Stimulated activated CD8-positive, alpha-beta memory T cell treated with anti-CD3 and anti-CD28 coated beads, Interleukin-4, amount 100 ng/mL, for 48 hours (primary cell): ENCODE measurements at places on chromosomes 1 and 21.

DNA sequence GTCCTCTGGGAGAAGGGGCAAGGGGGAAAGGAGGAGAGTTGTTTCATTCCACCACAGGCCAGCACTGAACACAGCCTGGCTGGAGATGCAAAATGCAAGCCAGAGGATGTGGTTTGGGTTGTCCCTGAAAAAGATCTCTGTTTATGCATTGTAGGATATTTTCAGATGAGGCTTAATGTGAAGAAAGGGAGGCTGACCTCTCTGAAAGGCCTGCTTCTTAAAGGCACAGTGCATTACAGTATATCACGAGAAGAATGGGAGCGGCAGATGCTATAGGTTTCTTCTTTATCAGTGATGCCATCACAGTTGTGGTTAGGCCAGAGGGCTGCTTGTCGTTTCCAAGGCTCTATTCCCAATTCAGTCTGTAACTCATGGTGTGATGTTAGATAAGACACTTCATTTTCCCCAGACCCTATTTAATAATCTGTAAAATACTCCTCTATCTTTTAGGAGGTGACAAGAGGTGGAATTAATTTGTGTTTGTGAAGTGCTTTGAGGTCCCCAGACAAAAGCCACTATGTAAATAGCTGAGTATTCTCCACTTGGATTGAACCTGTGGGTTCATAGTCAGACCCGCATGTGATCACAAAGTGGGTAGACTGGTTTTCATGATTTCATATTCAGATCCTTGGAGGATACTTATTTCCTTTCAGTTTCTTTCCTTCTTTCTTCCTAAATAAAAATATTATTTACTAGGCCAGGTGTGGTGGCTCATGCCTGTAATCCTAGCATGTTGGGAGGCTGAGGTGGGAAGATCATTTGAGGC, 76.5 kb upstream of the WDR26 start:
- no peak for DNase-seq

DNA sequence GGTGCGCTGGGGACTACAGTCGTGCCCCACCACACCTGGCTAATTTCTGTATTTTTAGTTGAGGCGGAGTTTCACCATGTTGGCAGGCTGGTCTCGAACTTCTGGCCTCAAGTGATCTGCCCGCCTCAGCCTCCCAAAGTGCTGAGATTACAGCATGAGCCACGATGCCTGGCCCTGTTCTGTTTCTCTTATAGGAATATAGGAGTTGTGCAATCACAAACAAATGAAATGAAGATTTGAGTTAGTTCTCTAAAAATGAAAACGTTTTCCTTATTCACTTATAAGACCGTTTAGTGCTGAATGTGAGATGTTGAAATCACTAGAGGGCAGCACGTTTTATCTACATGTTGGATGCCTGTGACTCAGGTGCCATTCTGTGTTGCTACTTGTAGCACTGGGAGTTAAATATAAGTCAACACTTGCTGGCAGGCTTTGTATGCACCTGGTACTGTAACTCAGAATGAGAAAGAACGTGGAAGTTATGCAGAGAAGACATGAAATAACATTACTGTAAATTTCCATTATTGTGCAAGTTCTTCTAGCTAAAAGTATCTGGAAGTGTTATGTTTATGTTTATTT, 45.8 kb downstream of the MIGA1 start:
- no peak for DNase-seq

DNA sequence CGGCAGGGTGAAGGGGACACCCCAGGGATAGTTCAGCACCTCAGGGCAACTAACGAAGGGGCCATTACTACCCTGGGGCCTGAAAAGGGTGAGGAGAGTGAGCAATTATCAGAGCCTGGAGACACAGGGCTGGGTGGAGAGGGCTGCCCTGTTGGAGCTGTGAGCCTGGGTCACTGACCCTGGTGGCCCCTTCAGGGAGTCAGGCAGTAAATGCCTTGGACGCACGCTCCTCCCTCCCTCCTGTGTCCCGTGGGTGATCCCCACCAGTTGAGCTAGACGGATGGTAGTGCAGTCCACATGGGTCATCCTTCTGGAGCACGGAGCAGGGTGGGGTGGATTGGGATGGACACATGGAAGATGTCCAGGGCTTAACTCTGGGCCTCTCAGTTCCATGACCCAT, 305.3 kb downstream of the PTPRU start:
- DNase-seq = no peak

DNA sequence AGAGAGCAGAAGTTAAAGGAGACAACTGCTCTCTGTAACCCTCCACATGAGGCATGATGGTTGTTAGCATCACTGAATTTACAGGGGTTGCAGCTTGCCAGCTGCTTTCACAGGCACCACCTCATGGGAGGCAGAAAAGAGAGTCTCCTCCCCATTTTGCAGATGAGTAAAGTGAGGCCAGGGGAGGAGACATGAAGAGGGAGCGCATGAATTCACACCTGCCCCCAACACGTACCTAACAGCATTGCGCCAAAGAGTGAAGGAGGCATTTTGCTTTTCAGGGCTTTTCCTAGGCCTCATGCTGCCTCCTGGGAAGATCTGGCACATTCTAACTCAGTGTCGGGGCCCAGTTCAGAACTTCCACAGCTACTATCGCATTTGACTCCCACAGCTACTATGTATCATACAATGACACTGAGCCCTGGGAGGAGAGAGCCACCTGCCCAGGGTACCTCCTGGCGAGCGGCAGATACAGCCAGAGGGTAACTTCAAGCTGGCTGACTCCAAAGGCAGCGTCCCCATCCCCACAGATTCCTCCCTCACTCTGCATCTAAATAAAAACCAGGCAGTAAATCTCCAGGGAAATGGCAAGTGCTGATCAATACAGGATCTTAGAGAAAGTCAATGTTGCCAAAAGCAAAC, 34.0 kb downstream of the GLIS1 start:
- no peak for DNase-seq

DNA sequence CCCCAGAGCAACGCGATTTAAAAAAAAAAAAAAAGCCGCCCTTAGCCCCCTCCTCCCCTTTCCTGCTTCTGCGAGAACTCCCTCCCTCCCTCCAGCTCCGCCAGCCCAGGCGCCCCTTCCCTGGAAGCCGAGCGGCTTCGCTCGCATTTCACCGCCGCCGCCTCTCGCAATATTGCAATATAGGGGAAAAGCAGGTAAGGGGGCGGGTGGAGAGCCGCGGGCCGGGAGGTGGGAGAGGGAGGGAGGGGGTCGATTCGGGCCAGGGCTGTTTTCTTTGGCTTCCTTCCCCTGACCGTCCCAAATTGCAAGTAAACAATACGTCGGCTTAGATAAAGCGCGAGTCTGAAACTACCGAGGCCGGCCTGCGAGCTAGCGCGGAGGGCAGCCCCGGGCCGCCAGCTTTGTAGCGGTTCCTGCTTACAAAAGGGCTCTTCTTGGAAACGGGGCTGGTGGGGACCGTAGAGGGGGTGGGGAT, 408 bp downstream of the LMO4 start:
- peak; percentile 65 for DNase-seq

GRCh38 chr1:167860231-167860923, 53.6 kb downstream of the ADCY10 start:
- DNase-seq = no peak

- DNase-seq = no peak
Observed at GRCh38 chr1:42133809-42134526, 19.2 kb upstream of the GUCA2B start.

- no peak for DNase-seq
Observed at GRCh38 chr1:90836345-90836679, 119.2 kb upstream of the BARHL2 start.

DNA sequence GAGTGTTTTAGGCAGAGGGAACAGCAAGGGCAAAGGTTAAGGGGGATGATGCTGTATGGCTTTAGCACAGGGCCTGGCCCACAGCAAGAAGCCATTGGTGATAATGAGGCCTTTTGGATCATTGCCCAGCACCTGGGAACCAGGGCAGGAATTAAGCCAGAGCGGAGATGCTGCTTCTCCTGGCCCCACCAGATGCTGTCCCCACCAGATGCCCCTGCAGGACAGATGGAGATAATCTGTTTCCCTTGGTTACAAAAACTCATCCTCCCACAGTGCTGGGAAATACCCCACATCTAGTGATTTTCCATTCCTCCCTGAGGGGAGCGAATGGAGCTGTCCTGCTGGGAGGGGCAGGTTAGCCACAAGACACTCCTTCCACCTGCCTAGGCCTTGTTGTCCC, 18.8 kb downstream of the OPRD1 start:
- no peak for DNase-seq

DNA sequence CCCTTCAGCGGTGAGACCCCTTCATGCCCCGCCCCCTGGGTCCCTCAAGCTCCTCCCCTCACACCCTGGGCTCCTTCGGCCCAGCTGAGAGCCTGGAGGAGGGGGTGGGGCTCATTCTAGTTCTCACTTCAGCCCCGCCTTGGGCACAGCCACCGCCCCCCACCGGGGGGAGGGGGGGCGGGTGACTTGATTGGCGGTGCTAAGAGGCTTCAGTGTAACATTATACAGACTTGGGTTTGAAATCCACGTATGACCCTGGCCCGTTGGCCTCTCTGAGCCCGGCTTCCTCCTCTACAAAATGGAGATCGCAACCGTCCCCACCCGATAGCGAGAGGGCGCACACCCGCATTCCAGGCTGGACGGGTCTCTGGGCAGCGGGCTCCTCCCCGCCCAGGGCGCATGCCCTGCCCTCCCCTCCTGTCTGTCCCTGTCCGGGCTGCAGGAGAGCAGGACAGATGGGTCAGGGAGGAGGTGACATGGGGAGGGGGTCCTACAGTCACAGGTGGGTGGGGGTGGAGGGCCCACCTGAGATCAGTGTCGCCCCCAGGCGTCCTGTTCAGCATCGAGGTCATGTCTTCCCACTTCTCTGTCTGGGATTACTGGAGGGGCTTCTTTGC, 5.1 kb downstream of the CLCNKB start:
- peak; percentile 71 for DNase-seq

GRCh38 chr1:27132624-27133023, 22.3 kb downstream of the SLC9A1 start:
- DNase-seq = no peak

GRCh38 chr21:38325731-38326420, 69.1 kb downstream of the KCNJ15 start:
- no peak for DNase-seq

- no peak for DNase-seq
Observed at GRCh38 chr21:40851749-40852148, 4.8 kb upstream of the DSCAM start.

DNA sequence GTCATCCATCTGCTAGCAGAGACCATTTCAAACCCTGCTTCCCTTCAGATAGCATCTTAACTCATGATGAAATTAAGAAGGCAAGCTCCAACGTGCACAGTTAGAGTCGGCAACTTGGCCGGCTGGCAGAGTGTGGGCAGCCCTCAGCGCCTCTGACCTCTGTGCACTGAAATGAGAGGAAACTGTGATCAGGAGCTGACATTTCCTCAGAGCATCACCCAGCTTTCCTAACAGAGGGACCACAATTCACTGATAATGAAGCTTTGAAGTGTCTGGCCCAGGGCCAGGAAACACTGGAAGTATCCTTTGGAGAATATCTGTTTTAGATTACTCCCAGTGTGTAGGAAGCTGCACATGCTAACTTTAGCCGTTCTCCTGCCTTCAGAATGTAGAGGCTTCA, 145.0 kb upstream of the ZC3H11B start:
- no peak for DNase-seq

DNA sequence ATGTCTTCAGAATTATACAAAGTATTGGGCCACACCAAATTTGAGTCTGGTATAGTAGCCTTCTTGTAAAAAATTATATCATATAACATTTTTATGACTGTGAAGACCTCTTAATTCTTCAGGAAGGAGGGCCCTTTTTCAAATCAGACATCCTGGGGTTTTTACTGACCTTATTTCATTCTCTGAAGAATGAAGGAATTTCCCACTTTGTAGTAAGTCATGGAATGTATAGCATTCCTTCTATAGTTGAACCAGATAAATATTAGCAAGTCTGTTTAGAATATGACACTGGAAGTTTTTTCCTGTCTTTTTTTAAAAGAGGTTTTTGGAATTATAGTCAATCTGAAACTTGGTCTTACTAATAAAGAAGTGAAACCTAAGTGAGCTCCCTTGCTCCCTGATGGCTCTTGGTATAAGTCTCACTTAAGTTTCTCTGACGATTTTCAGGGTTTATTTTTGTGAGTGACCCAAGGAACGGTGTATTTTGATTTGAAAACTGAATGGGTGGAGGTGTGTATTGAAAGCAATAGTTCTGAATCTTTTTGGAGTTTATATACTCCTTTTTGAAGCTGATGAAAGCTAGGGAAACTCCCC, 23.7 kb downstream of the SNX27 start:
- DNase-seq = no peak

- no peak for DNase-seq
Observed at GRCh38 chr21:38795475-38795874, 10.3 kb upstream of the ETS2 start.

GRCh38 chr1:154983776-154984466, 777 bp downstream of the FLAD1 start:
- no peak for DNase-seq

- DNase-seq = no peak
Observed at GRCh38 chr1:10057343-10057742, 24.6 kb downstream of the UBE4B start.

- no peak for DNase-seq
Observed at GRCh38 chr1:227131193-227131592, 187.1 kb downstream of the CDC42BPA start.

- DNase-seq = peak; percentile 35
Observed at GRCh38 chr1:231241750-231242149, 738 bp downstream of the GNPAT start.

GRCh38 chr1:245898581-245898980, 608.5 kb downstream of the SMYD3 start:
- no peak for DNase-seq

DNA sequence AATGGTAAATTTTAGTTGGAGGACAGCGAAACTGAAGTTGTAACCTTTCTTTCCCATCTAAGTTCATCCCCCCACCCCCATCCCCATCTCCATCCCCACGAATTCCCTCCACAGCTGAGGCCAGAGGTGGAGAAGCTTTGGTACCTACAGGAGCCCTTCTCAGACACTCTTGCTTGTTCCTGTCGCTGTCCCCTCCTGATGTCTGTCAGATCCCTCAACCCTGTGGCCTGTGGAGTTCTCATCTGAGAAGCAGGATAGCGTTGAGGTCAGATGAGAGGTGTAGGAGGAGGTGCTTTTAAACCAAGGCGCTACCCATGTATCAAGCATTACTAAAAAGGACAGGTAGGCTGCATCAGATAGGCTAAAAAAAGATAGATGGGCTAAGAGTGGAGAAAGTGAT, 769 bp downstream of the NTPCR start:
- peak; percentile 37 for DNase-seq
